Stimulated activated CD8-positive, alpha-beta memory T cell treated with anti-CD3 and anti-CD28 coated beads, Interleukin-12 subunit alpha, Interleukin-12 subunit beta, amount 100 ng/mL, for 4 hours (primary cell): ENCODE measurements at places on chromosomes 7 and 10.

DNA sequence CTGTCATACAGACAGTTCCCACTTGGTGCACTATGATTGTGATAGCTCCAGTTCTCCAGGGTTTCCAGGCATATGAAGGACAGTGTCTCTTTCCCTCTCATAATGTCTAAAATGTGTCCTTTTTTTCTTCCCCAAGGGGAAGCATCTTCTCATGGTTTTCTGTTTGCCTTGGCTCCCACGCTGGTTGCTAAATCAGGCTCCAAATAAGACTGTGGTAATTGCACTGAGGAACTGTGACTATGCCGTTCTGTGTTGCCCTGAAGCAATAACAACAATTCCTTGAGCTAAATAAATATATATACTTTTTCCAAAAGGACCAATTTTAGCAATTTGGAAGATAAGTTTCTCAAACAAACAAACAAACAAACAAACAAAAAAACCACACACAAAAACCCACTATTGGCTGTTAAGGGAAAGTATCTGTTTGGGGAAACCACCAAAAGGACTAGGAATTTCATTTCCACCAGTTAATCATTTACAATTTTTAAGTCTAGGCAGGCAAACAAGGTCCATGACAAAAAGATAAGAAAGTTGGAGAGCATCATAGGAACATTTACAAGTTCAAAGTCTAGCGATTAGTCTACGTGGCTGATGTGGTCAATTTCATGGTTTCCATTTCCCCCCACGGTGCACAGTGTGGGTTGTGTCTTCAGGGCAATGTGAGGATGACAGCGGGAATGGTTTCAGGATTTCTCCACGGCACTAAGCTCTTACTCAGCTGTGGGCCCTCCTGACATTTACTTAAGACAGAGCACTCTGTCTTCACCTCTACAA lies 62.4 kb downstream of the THNSL1 start:
- no peak for DNase-seq

GRCh38 chr10:132861116-132861691 lies 75.3 kb upstream of the NKX6-2 start:
- no peak for DNase-seq

DNA sequence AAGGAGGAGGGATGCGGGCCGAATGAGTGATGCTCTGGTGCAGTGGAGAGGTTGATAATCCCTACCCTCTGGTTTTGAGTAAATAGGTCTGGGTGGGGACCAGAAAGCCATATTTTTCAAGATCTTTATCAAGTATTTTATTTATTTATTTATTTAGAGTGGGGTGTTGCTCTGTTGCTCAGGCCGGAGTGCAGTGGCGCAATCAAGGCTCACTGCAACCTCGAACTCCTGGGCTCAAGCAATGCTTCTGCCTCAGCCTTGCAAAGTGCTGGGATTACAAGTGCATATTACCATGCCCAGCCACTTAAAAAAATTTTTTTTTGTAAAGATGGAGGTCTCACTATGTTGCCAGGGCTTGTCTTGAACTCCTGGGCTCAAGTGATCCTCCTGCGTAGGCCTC lies 21.6 kb downstream of the SVIL start:
- DNase-seq, result no peak

- no peak for DNase-seq
Observed at GRCh38 chr7:3821488-3821887, 520.4 kb downstream of the SDK1 start.

- DNase-seq, result no peak
Observed at GRCh38 chr7:139893461-139893860, 64.4 kb downstream of the TBXAS1 start.
